ENCODE measurements at places on chromosomes 2 and 18.

DNA sequence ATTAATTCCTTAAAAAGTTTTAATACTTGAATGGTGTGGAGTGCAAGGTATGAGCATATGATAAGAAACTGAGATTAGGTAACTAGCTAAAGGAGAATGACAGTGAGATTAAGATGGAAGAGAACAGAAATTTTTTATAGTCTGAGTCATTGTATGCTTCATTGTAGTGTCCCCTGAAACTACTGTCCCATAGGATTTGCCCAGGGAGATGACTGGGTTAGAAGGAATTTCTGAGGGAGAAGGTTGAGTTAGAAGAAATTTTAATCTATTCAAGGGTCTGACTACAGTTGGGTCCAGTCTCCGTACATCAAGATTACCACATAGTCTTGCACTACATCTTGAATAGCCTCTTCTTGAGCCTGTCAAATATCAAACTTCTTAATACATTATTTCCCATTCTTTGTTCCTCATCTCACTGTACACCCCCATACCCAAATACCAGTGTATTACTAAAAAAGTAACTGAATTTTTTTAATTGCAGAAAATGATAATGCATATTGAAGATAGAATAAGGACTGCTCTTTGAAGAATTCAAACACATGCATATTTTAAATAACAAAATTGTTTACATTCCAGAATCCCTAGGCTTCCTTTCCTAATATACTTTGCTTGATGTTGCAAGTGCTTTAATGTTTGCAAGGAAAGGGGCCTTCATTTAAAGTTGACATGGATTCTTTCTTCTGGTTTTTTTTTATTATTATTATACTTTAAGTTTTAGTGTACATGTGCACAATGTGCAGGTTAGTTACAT, 314.3 kb upstream of the COL3A1 start:
- DNase-seq, result no peak

DNA sequence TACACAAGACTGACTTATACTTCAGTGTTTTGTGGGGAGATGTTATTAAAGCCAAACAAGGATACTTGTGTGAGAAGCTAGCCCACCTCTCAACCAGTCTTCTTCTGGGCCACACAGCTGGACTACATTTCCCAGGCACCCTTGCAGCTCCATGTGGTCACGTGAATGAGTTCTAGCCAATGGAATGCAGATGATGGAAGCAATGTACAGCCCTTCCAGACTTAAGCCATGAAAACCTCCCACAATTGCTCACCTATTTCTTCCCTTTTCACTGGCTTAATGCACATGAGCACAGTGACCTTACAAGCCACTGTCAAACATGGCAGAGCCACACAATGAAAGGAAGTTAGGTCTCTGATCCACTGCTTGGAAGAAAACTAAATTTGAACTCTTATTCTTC, 20.4 kb upstream of the FEZ2 start:
- no peak for DNase-seq

DNA sequence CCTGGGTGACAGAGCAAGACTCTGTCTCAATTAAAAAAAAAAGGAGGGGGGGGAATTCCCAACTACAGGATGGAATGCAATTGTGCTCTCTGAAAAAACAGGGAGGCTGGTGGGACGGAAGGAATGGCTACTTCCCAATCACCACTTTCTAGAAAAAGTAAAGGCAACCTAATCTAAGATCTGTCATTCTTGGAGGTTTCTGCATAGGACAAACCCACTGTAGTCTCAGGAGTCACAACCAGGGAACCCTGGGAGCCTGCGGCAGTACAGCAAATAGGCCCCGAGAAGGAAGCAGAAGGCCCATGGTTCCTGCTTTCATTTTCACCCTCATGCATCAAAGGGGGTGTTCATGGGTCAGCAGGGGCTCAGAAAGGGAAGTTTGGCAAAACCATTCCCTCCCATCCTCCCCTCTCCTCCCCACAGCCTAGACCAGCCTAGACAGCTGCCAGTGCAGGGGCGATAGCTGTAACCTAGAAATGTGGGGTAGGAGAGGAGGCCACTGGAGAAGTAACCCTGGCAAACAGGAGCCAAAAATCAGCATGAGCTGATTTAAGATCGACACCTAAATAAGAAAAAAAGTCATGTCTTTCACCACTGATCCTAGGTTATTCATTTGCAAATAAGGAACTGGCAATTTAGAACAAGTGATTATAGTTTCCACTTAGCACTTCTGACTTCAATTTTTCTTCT, 48.0 kb downstream of the TRABD2A start:
- DNase-seq, result no peak

DNA sequence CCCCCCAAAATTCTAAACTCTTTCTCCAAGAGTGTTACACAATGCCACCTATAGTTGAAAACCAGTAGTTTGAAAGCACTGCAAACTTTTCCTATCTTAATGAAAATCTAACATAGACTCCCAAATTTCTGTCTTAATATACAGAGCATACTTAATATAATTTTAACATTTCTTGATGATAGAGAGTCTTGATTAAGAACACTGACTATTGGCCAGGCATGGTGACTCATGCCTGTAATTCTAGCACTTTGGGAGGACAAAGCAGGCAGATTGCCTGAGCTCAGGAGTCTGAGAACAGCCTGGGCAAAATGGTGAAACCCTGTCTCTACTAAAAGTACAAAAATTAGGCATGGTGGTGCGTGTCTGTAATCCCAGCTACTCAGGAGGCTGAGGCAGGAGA, 34.2 kb downstream of the ASXL2 start:
- no peak for DNase-seq

GRCh38 chr2:217990791-217991465, 11.9 kb downstream of the TNS1 start:
- DNase-seq, result no peak

DNA sequence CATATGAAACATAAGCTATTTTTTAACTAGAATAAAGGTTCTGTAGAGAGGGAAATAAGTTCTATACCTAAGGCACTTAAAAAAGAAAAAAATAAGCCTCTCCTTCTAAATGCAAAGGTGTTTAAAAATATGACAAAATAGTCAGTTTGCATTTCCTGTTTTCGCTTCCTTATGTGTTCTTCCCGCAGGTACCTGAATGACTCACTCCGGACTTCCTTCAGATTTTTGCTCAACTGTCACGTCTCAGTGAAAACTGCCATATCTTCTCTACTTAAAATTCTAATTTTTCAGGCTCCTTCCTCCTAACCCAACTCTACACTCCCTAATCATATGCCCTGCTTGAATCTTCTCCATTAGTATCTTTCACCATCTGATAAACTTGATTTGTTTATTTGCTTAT, 1333.1 kb downstream of the LRP1B start:
- DNase-seq, result no peak

DNA sequence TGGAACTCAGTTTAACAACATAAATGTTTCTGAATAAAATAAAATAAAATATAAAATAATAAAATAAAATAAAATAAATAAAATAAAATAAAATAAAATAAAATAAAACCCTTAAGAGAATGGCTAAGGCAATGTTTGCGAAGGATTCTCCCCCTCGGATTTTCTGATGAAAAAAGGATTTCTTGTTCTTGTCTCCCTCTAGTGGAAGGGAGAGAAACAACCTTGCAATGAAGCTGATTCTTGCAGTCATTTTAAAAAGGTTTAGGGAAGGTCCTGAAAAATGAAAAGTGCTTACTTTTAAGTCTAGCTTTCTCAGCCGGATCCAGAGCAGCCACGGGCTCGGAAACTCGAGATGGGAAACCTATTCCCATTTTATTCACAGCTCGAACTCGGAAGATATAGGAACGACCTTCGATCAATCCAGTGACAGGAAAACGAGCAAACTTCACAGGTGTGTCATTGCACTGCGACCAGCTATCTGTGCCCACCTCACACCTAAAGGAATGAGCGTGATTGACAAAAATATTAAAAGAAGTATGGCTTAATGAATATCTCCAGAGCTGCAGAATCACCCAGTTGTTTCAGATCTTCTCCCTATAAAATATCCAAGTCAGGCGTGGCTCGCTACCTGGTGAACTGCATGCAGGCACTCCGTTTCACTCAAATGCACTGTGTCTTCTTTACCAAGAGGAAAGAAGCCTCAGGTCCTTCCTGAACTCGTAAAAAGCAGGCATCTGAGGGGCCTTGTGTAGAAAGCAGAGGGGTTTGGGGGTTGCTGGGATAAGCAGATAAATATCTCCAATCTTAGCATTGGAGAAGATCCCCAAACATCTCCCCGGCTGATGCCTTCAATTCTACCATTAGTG, 68.1 kb downstream of the MYOM1 start:
- DNase-seq, result no peak

GRCh38 chr2:46805401-46805951, 110.1 kb downstream of the MCFD2 start:
- DNase-seq, result no peak

DNA sequence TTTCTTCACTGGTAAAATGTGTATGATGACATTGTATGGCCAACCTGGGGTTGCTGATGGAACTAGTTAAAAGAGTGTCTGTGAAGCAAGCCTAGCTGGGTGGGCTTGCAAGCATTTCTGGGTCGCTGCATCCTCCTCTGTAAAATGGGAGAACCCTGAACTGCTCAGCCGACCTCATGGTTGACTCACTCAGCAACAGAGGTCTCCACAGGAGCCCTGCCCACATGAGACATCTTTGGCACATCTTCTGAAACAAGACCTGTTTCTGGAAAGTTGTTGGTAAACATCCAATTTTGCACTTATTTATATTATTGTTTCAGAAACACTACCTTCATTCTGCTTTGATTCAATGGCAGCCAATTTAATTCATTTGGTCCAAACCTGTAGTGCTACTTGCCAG, 52.6 kb downstream of the BCL11A start:
- DNase-seq, result no peak

DNA sequence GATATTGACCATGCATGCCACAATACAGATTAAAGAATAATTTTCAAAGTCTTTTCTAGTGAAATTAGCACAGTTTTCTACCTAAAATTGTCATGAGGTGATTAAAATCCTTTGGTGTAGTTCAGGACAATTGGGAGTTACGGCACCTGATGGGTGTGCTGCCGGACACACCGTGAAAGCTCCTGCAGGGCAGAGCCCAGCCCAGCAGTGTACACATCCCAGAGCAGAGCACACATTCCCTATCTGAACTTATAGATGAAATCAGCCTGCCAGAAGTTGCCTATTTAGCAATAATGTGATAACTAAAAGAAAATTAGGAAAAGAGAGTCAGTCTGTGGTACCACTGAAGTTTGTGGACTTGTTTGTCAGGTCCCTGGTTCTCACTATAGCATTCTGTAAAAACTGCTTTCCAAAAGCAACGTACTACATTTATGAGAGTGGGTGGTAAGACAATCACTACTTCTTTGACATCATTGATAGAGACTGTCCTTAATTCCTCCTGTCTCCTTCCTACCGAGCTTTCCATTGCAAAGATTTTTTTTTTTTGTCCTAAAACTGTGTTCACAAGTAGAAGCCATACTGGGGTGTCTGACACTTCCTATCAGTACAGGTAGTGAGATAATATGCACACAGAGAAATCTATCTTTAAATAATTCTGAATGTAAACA, 3.4 kb downstream of the CYTIP start:
- no peak for DNase-seq

DNA sequence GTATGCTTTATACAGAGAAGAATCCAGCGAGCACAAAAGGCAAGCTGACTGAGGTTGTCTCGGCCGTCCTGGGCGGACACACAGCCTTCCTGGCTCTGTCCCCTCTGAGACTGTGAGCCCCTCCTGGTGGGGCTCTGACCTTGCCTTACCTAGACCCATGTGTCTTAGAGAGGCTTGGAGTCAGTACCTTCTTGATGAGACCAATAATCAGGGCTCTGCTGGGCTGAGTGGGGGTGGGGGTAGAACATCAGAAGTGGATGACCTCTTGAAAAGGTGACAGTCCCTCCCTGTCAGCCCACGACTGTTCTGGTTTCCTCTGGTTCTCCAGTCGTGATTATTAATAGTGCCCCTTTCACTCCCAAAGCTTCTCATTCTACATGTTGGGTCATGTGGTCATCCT, 31.2 kb downstream of the TWIST2 start:
- DNase-seq, result no peak

DNA sequence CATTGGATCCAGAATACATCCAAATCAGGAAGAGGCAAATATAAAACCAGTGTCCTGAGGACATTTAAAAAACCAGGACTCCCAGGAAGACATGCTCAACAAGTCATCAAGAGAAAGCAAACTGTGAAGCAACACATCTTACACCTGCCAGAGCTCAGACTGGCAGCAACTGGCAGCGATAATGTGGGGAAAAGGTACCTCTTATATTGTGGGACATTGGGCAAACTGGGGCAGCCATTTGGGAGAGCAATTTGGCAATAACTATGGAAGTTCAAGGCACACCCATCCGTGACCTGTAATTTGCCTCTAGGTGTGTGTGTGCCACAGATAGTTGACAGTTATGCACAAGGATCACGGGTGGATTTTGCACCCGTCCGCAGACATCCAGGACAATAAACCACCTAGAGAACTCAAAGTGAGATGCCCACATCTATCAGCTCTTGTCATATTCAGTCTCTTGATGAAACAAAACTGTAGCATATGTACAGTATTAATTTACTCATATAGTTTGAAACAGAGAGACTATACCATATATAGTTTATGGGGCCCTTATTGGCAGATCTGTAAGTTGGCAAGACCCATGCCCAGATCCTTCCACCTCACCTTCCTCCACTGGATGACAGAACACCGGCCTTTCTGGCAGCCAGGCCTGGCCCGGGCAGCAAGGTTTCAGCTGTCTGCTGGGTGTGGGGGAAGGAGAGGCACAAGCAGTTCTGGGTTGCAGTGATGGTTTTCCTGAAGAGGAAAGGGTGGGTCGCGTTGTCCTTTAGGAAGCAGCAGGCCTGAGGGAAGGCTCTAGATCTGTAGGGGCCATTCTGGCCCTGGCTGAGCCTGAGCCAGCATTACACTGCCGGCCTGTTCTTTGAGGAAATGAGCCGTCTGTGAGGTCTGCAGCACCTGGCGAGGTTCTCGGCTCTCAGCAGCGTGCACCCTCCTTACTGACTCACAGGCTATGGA, 18.8 kb downstream of the HJURP start:
- DNase-seq, result no peak

DNA sequence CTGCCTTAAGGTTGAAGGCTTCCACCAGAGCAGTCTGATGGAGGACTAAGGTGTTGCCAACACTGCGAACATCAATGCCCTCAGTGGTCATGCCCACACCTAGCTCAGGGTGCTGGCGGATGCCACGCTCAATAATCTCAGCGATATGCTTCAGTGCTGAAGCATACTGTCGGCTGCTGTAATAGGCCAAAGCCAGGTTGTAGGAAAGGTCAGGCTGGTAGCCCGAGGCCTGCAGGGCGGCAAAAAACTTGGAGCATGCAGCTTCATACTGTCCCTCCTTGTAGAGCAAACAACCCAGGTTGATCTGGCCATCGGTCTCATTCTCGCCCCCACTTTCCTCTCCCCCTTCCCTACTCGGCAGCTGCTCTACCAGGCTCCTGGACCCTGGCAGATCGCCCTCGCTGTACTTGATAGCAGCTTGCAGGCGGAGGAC, 159.4 kb downstream of the AGPS start:
- no peak for DNase-seq

DNA sequence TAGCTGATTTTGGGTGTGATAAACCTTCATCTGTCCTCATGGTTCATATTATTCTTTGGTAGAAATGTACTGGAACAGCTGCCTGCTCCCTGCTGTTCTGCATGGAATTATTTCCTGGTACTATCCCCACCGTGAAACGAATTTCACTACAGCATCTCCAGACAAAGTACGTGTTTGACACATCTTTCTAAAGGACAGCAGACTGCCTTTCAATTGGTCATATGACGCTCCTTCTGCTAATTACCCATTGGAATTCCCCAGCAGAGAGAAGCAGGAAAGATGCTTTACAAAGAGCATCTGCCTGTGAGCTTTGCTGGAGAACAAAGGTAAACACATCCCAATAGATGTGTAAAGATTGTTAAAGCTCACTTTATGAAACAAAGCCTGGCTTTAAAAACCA, 4.4 kb upstream of the RFX8 start:
- DNase-seq, result no peak

All from stimulated activated CD8-positive, alpha-beta memory T cell treated with anti-CD3 and anti-CD28 coated beads, Interleukin-4, amount 100 ng/mL, for 24 hours (primary cell).